ENCODE measurements at places on chromosomes 6 and 20.

DNA sequence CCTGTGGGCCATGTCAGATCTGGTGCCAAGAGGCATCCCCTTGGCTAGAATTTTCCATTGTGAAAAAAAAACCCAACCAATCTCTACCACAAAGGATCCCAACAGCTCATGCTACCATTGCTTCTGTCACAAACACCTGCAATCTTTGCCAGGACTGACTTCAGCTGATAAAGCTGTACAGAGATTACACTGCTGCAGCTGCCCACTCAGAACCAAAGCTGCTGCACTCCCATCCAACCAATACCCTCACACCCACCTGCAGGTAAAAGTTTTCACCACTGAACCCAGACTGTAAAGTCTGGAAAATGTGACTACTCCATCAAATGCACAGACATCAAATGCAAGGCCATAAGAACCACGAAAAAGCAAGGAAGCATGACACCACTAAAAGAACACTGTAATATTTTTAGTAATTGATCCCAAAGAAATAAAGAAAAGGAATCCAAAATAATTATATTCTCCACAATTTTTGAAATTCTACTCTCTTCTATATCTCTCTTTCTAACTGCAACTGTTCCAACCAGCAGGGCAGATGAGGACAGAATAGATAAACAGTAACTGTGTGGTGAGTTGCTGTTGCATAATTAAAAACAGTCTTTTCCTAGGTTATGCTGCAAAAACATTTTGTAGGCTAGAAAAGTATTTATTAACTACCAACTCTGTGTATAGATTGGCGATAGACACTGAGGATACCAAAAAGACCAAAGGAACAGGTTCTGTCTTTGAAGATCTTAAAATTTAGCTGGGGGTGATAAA, 128.0 kb upstream of the MCHR2 start:
- no peak for DNase-seq

DNA sequence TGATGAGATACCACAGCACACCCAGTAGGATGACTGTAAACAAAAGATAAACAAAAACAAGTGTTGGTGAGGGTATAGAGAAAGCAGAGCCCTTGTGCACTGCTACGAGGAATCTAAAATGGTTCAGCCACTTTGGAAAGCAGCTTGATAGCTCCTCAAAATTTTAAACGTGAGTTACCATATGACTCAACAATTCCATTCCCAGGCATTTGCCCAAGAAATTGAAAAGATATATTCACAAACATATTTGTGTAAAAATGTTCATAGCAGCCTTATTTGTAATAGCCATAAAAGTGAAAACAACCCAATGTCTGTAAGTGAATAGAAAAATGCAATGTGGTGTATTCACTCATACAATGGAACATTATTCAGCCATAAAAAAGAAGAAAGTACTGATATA, 141.0 kb upstream of the BTBD3 start:
- no peak for DNase-seq

- no peak for DNase-seq
Measured at GRCh38 chr6:94494500-94494899, 1075.1 kb upstream of the EPHA7 start.

DNA sequence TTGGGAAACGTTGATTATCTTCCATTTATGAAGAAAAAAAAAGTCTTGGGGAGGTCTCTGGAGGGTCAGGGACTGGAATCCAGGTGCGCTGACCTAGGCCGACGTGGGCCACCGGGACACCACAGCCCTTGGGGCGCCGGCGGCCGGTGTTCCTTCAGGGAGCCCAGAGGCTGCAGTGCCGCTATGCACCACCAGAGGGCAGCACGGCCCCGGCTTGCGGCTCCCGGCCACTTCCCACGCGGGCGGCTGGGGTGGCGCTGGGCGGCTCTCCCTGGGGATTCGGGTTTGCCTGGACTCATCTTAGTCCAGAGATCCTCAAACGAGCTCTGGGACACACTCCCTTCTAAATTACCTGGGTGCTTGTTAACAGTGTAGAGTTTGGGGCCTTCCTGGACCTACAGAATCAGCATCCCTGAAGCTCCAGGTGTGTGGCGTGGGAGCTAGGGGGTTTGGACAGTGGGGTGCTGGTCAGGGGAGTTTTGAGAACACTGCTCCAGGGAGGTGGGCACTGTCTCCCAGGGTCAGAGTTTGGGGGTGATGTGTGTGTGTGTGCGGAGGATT, 23.0 kb upstream of the GTSF1L start:
- DNase-seq = peak; percentile 47

GRCh38 chr6:6772751-6773150, 184.2 kb downstream of the LY86 start:
- no peak for DNase-seq

- no peak for DNase-seq
Measured at GRCh38 chr6:142842418-142843261, 102.3 kb downstream of the HIVEP2 start.

- DNase-seq = peak; percentile 8
Measured at GRCh38 chr20:57622579-57623381, 2.6 kb upstream of the ZBP1 start.

DNA sequence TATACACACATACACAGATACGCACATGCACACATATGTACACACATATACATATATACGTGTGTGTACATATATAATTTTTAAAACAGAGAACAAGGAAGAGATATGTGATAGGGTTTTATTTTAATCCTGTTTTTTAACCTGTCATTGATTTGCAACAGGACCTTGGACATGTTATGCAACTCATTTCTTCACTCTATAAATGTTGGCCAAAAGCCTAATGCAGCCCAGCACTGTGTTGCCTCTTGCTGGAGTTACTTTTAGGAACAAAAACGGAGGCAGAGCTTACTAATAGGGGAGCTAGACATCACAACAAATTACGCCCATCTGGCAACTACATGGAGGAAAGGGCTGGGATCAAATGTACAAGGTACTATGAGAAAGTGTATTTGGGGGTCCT, 179.9 kb upstream of the TAB2 start:
- no peak for DNase-seq

- DNase-seq = no peak
Measured at GRCh38 chr6:144621332-144621731, 336.2 kb downstream of the UTRN start.

DNA sequence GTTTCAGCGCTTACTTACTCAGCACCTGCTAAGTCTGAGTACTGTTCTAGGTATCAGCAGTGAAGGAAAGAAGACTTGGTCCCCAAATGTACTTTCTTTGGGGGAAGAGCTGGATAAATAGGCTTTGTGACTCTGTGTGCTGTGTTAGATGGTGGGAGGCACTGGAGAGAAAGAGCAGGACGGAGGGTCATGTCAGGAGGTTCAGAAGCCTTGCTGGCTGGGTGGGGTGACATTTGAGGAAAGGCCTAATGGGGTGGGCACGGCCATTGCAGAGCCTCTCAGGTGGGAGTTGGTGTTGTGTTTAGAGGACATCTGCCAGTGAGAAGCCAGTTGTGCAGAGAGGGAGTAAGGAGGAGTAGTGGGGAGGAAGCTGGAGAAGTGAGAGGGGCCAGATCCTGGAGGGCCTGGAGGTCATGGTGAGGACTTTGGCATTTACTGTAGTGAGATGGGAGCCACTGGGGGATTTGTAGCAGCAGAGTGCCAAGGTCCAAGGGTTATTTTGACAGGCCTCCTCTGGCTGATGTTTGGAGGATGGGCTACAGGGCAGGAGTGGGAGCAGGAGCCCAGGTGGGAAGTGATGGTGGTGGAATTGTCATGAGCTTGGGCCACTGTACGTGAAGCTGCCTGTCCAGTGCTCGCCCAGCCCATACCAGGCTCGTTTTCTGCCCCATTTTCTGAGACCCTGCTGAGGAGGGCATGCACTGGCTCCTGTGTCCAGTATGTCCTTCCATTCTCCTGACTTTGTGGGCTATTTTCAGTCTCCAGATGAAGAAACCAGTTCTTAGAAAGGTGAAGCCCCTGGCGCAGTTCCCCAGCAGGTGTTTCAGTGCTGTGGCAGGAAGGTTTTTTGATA, 886 bp downstream of the SDCBP2 start:
- no peak for DNase-seq

- no peak for DNase-seq
Measured at GRCh38 chr20:63212792-63213191, 3.1 kb downstream of the YTHDF1 start.

GRCh38 chr20:14360416-14360815, 23.0 kb upstream of the FLRT3 start:
- no peak for DNase-seq

- no peak for DNase-seq
Measured at GRCh38 chr20:34015401-34016335, 22.0 kb downstream of the RALY start.

- no peak for DNase-seq
Measured at GRCh38 chr20:5650280-5650691, 99.9 kb upstream of the SHLD1 start.

DNA sequence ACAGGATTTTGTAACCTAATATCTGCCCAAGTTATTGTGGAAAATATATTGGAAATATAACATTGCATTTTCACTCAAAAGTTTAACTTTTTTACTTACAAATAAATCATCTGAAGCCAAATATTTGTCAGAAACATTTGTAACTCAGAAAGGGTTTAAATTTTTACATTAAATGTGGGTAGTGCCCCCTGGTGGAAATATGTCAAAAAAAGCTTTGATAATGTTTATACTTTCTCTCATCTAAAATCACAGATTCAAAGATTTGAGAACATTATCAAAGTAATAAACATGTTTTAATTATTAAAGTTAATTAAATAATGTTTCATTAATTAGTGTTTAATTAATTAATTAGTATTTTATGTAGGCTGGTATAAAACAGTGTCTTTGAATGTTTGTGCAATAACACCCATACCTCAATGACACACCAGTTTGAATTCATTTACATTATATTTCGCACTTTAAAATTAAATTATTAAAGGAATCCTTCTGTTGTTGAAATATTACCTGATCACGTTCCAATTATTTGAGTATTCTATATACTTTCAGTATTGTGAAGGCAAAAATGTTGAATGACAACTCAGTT, 320.1 kb upstream of the FKBP1C start:
- DNase-seq = peak; percentile 10

GRCh38 chr20:59019217-59019616, at the start of gene TUBB1:
Gene TUBB1, plus strand, starts transcription at chr20:59019429. Its CDS starts 94 bp downstream, at chr20:59019523.
- no peak for DNase-seq

DNA sequence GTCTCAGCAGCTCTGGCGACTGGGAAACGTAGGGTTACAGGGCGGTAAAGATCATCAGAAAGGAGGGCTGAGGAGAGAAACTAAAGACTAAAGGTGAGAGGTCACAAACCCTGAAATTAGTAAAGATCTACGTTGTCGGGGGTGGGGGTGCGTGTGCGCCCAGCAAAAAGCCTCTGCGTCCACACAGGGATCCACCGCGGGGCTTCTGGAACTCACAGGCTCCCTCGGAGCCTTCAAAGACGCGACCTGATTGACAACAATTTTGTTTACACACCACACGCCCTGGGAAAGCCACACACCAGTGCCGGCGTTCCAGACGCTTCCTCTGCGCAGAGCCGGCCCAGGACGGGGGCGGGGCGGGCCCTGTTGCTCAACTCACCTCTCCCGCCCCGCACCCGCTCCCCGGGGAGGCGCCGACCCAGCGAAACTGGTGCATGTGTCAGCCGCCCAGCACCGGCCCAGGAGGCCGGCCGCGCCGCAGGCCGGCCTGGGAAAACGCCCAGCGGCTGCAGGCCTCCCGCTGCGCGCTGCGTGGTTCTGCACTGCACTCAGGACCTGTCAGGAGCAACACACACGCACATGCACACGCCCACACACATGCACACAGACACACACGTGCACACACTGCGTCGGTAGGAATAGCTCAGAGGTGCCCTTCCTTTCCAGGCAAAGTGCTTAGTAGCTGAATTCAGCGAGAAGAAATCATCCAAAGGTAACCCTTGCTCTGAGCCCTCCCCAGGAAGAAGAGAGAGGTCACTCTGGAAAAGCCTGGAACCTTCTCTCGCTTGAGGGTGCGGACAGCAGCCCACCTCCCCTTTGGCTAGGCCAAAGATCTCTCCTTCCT, 57.2 kb upstream of the ARID1B start:
- no peak for DNase-seq

DNA sequence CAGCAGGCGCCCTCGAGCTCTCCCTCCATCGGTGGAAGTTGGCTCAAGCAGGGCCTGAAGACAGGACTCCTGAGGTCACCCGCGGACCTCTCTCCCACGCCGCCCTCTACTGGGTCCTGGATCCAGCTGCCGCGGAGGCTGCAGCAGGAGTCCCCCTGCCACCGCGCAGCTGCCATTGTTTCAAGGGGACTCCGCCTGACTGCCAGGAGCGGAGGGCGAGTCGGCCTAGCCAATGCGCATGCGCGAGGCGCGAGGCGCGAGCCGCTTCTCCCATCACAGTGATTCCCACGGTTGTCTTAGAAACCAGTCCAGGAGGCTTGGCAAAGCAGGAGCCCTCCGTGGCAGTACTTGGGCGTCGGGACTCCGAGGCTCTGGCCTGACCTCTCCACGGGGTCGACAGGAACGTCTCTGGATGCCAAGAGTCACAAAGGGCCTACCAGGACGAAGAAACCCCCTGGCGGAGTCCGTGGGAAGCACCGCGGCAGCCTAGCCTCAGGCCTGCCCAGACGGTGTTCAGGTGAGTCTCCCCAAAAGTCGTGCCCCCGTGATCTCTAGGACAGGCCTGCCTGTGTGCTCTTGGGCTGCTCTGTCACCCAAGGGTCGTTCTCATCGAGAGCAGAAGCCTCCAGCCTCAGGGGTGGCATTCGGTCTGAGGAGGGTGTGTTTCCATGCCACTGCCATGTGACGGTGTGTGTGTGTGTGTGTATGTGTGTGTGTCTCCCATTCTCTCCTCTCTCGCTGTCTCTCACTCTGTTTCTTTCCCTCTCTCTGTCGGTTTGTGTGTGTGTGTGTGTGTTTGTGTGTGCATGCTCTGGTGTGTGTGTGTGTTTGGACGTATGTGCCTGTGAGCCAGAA, 290.6 kb upstream of the ZNF337 start:
- no peak for DNase-seq

DNA sequence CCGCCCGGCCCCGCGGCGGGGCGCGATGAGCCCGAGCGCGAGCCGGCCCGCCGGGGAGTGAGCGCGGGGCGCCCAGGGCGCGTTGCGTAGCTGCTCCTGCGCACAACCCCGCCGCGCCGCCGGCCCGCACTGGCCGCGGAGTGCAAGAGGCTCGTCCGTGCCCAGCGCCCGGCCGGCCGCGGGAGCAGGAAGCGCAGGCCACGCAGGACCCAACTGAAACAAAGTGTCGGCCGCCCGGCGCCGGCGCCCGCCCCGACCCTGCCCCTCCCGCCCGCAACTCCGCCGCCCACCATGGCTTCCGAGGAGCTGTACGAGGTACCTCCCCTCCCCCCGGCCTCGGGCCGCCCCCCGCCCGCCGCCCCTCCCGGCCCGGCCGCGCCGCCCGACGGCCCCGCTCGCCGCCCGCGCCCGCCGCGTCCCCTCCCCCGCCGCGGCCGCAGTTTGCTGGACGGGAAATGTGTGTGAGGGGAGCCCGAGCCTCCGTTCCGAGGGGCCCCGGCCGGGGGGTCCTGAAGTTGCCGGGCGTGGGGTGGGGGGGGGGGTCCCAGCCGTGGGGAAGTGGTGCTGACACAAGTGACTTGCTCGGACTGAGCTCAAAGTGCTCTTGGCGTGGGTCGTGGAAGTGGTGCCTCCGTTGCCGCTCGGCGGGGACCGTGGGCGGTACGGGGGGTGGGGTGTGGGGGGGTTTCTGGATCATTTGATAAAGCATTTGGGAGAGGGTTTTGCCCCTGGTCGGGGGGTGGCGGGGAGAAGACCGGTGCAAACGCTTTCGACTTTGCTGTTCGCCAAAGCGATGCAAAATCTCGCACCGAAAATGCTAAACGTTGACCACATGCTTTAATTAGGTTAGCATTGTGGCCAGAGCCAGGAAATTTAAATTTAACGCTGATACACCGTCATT, 539 bp downstream of the CDYL start:
- no peak for DNase-seq

- DNase-seq = peak; percentile 27
Measured at GRCh38 chr6:53734473-53735299, 60.1 kb upstream of the LRRC1 start.
